ENCODE measurements at places on chromosomes 7 and 10.

DNA sequence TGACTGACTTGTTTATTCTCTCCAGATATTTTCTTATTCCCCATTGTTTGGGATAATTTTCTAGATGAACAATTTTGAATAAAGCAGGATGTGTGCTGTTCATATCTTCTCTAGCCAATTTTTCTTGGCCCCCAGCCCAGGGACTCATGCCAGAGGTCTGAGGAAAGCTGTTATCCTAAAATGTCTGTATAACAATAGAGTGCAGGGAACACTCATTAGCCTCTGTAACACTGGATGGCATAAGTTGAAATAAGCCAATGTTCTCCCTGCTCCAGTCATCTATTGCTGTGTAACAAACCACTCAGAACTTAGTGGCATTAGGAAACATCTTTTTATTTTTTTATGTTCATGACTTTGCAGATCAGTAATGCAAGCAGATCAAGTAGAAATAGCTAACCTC, 121.7 kb upstream of the TRIM24 start:
- peak; percentile 73 for ATAC-seq
- H3K4me3 ChIP-seq = no peak overlapping the region
- no peaks in the 10 kb centered on the region for H3K4me1 ChIP-seq
- H3K36me3 ChIP-seq = no peaks in the 10 kb centered on the region
- H3K27me3 ChIP-seq = no peaks in the 10 kb centered on the region

DNA sequence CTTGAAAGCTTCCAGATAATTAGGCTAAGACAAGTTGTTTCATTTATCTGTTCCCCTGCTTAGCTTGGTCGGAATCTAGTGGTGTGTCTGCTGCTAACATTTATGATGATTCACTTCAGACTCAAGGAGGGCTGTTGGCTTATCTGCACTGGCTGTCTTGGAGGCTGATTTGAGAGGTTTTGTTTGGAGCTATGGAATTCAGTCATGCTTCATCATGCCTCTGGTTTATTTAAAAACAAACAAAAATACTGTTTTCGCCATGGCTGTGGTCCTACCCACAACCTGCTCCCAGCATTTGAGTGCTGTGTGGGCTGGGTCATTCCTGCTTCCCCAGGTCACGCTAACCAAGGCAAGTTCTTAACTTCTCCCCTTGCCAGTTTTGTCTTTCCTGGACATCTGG, 11.7 kb upstream of the ARPC1B start:
- H3K4me1 ChIP-seq = no peaks in the 10 kb centered on the region
- no peak overlapping the region for H3K27ac ChIP-seq
- no peaks in the 10 kb centered on the region for H3K27me3 ChIP-seq
- no peak overlapping the region for H3K4me3 ChIP-seq
- ATAC-seq = no peak

DNA sequence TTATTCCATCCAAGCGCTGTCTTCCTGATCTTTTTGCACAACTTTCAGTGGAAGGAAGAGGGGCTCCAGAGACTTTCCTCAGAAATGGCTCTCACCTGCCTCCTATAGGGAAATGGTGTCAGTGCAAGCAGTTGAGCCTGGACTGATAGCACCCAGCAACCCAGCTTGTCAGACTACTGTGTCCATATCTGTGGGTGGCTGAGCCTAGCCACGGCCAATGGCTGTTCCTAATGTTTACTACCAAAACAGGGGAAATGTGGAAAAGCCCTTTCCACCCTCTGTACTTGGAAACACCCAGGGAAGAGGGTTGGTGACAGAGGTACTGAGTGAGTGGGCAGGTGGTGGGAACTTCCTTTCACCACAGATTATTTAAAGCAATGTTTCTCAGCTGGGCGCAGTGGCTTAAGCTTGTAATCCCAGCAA, 4.3 kb upstream of the YKT6 start:
- H3K4me1 ChIP-seq = peaks cover 4% of the 10 kb centered on the region
- no peak overlapping the region for H3K4me3 ChIP-seq
- H3K36me3 ChIP-seq = no peaks in the 10 kb centered on the region
- H3K27ac ChIP-seq = no peak overlapping the region

DNA sequence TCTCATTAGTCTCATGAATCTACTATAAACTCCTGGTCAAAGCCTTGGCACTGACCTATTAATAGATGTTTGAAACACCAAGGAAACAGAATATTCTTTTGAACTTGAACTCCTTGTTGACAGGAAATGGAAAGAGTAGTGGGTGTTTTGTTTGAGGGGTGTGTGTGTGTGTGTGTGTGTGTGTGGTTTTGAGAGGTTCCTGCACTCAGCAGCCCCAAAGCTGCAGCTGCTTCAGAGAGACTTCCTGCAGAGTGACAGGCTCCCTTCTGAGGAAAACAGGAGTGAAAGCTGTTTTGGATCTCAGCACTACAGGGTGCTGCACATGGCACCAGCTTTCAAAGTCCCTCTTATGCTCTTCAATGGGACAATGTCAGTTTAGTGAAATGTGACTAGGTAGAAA, 546.5 kb upstream of the STEAP1 start:
- no peak overlapping the region for H3K4me3 ChIP-seq
- no peaks in the 10 kb centered on the region for H3K27me3 ChIP-seq
- no peak for ATAC-seq
- H3K4me1 ChIP-seq = no peaks in the 10 kb centered on the region
- H3K27ac ChIP-seq = no peak overlapping the region
- no peaks in the 10 kb centered on the region for H3K36me3 ChIP-seq

All from gastroesophageal sphincter (tissue), 4 donors.